Stimulated activated CD4-positive, alpha-beta T cell treated with anti-CD3 and anti-CD28 coated beads, TNF-alpha, amount 100 ng/mL, for 48 hours (primary cell): ENCODE measurements at places on chromosomes 4 and X.

DNA sequence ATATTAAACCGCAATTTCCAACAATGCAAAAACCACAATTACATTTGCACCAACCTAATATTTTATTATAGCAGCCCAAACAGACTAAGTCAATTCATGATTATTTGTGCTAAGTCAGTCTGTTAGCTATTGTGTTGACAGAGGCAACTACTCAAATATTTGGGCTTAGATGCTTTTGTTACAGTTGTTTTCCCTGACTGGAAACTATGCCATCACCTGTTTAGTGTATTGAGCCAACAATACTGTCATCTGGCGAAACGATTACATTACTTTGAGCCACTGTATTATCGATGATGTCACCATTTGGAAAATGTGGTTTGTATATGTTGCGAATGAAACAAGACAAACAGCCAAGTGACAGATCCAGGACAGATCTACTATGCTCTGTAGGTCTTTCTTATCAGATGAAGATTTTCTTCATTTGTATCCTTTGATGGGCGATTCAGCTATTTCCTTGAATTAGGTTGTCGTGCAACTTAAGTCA lies 38.7 kb upstream of the INTS6L start:
- DNase-seq: no peak

GRCh38 chr4:95220205-95221175 lies 328.3 kb downstream of the UNC5C start:
- DNase-seq: no peak

GRCh38 chrX:1321674-1322073 lies 14.9 kb upstream of the IL3RA start:
- DNase-seq: no peak

- no peak for DNase-seq
Measured at GRCh38 chr4:6221301-6221850, 21.0 kb upstream of the JAKMIP1 start.

GRCh38 chr4:31929676-31930345 lies 1209.6 kb downstream of the PCDH7 start:
- DNase-seq: no peak

GRCh38 chr4:148053298-148054003 lies 321.6 kb downstream of the ARHGAP10 start:
- DNase-seq: no peak

- no peak for DNase-seq
Measured at GRCh38 chrX:110322603-110323002, 4.7 kb upstream of the AMMECR1 start.

DNA sequence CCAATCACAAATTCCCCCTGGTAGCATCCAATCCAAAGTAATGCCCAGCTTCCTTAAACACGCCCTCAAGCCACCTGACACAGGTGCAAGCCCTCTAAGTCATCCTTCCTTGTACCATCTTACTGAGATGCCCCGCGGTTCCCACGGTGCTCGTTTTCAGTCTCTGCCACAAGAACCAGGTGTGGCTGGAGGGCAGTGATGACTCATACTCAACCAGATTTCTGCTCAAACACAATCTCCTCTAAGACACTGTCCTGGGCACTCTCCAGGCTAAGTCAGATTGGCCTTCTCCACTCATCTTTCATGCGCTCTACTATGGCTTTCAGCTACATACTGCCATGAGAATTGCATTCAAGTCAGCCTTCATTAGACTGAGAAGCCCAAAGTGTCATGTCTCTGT lies 3.5 kb downstream of the SH3KBP1 start:
- no peak for DNase-seq

DNA sequence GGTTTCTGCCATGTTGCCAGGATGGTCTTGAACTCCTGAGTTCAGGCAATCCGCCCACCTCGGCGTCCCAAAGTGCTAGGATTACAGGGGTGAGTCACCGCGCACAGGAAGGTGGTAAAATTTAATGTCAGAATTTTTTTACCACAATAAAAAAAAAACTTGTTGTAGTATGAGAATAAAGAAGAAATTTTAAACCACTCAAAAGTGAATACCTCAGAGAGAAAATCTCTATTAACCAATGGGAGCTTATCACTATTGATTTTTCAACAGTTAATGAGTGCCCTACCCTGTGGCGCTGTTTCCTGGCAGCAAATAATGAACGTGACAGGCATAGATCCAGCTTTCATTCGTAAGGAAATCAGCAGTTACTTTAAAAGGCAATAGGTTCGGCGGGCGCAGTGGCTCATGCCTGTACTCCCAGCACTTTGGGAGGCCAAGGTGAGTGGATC lies 32.7 kb upstream of the SLC25A4 start:
- no peak for DNase-seq

- no peak for DNase-seq
Measured at GRCh38 chr4:122555216-122555615, 65.7 kb downstream of the IL21 start.

- no peak for DNase-seq
Measured at GRCh38 chr4:182923796-182924340, 6.7 kb upstream of the DCTD start.

GRCh38 chr4:185467101-185467500 lies 4.4 kb downstream of the CCDC110 start:
- DNase-seq: no peak
